Lung (tissue), 17 donors: ENCODE measurements at places on chromosomes 1 and 21. TPM values are rescaled to one million over a fixed set of nuclear protein-coding genes. Genes with fewer than 3 reads are reported as not detected.

Gene NTMT2
- not detected for total RNA-seq

Gene AGT
- total RNA-seq = 1.7 TPM

Gene GJC2
- 1.8 TPM for total RNA-seq

Gene ABCA4
- 1.00 TPM for total RNA-seq

Gene PROX1
- total RNA-seq = 7.6 TPM

Gene RNPEP
- 40.7 TPM for total RNA-seq

Gene SLC9C2
- total RNA-seq = 0.98 TPM

Gene PADI2
- total RNA-seq = 4.6 TPM

Gene LMX1A
- not detected for total RNA-seq

Gene PRRX1
- total RNA-seq = 13.8 TPM

Gene IGSF9
- total RNA-seq = 4.9 TPM

Gene ADAMTS5
- total RNA-seq = 22.2 TPM

DNA sequence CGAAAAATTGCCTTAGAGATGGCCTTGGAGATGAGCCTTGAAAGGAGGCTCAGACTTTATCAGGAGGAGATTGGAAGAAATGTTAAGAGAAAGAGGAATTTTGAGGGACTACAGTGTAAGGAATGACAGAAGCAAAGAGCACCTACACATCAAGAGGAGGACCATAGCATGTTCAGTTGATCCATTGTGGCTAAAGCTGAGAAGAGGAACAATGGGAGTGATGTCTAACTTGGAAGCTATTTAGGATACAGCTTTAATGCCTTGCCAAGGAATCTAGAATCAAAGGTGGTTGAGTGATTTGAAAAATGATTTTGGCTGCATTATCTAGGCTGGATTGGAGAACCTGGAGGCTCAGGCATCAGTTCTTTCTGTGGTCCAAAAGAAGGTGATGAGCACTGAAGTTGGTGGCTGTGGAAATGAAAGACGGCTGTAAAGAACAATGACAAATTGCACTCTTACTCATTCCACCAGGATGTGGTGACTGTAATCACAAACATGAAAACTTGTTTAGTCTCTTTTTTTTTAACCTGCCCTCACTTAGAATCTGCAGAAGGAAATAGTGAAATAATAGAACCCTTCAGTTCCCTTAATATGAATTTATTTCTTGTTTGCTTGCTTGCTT, 11.3 kb downstream of the FAM20B start:
- H3K27me3 ChIP-seq = no peaks in the 10 kb centered on the region
- DNase-seq = no peak
- no peak overlapping the region for H3K4me3 ChIP-seq
- H3K27ac ChIP-seq = no peak overlapping the region

GRCh38 chr1:167194182-167194581, 26.5 kb upstream of the POU2F1 start:
- no peak for DNase-seq
- no peak overlapping the region for H3K27ac ChIP-seq
- H3K4me1 ChIP-seq = no peaks in the 10 kb centered on the region
- H3K36me3 ChIP-seq = no peaks in the 10 kb centered on the region
- no peak overlapping the region for H3K4me3 ChIP-seq

GRCh38 chr1:216531263-216532239, 108.3 kb upstream of the USH2A start:
- no peaks in the 10 kb centered on the region for H3K27me3 ChIP-seq
- peaks cover 3% of the 10 kb centered on the region for H3K4me1 ChIP-seq
- peak; percentile 57 for DNase-seq
- H3K36me3 ChIP-seq = no peaks in the 10 kb centered on the region
- H3K4me3 ChIP-seq = peak overlapping the region; percentile 28
- no peak overlapping the region for H3K27ac ChIP-seq

DNA sequence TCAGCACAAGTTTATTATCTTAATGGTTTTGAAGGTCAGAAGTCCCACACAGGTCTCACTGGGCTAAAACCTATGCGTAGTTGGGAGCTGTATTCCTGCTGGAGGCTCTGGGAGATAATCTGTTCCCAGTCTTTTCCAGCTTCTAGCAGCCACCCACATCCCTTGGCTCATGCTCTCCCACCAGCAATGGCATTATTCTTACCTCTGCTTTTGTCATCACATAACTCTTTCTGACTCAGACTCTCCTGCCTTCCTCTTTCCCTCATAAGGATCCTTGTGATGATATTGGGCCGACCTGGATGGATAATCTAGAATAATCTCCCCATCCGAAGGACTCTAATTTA, 122.2 kb upstream of the PRDX6 start:
- H3K27me3 ChIP-seq = no peaks in the 10 kb centered on the region
- DNase-seq = no peak
- H3K4me1 ChIP-seq = no peaks in the 10 kb centered on the region
- H3K36me3 ChIP-seq = no peaks in the 10 kb centered on the region
- no peak overlapping the region for H3K27ac ChIP-seq

DNA sequence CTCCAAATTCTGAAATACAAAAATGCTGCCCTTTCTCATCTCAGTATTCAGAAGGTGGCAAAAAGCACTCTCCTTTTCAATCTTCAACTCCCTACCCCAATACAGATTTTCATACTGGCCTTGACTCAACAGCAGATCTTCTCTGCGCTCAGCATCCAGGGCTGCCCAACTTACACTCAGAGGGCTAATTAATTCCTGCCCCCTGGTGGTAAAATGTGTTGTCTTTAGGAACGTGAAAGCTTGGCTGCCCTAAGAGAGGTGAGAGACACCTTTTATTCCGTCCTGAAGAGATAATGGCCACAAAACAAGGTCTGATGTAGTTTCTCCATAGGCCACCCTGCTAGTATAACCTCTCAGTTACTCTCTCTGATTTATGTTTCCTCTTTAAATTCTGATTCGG, 25.0 kb downstream of the KRTAP24-1 start:
- no peaks in the 10 kb centered on the region for H3K4me1 ChIP-seq
- H3K4me3 ChIP-seq = no peak overlapping the region
- H3K36me3 ChIP-seq = no peaks in the 10 kb centered on the region
- DNase-seq = no peak

- no peaks in the 10 kb centered on the region for H3K27me3 ChIP-seq
- no peak overlapping the region for H3K27ac ChIP-seq
- H3K4me1 ChIP-seq = peaks cover 10% of the 10 kb centered on the region
- DNase-seq = no peak
- no peaks in the 10 kb centered on the region for H3K36me3 ChIP-seq
- H3K4me3 ChIP-seq = no peak overlapping the region
Observed at GRCh38 chr1:233019083-233019482, 68.7 kb downstream of the NTPCR start.

- no peaks in the 10 kb centered on the region for H3K27me3 ChIP-seq
- no peak overlapping the region for H3K4me3 ChIP-seq
- H3K27ac ChIP-seq = no peak overlapping the region
- no peak for DNase-seq
- no peaks in the 10 kb centered on the region for H3K4me1 ChIP-seq
Observed at GRCh38 chr1:51784997-51785421, 93.5 kb downstream of the NRDC start.

DNA sequence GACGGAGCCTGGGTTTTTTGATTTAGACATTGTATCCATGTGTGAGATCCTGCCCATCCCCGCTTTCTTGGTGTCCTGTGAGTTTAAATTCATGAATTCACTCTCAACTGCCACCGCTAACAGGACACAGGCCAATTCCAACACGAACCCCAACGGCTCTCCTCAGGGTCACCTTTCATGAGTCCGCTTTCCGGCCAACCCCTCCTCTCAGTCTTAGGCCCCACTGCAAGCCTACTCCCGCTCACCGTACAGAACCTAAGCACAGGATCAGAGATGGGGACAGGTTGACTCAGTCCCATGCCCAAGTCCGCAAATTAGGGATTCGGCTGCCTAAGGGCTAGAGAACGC, 238 bp upstream of the SCP2 start:
- peak overlapping the region; percentile 52 for H3K4me3 ChIP-seq
- peak overlapping the region; percentile 78 for H3K27ac ChIP-seq
- no peaks in the 10 kb centered on the region for H3K36me3 ChIP-seq
- DNase-seq = no peak

GRCh38 chr1:166166698-166167571, at the start of gene FAM78B:
Gene FAM78B (minus strand): TSS chr1:166167001. CDS start chr1:166166248, 753 bp downstream.
- H3K4me3 ChIP-seq = peak within 1 kb of the TSS; percentile 75
- DNase-seq = peak; percentile 72
- peaks cover 5% of the 10 kb centered on the region for H3K4me1 ChIP-seq
- peaks cover 27% of the 10 kb centered on the region for H3K27me3 ChIP-seq

GRCh38 chr1:214500340-214501055, 50.9 kb downstream of the PTPN14 start:
- no peak overlapping the region for H3K4me3 ChIP-seq
- no peak for DNase-seq
- no peak overlapping the region for H3K27ac ChIP-seq
- H3K27me3 ChIP-seq = no peaks in the 10 kb centered on the region

DNA sequence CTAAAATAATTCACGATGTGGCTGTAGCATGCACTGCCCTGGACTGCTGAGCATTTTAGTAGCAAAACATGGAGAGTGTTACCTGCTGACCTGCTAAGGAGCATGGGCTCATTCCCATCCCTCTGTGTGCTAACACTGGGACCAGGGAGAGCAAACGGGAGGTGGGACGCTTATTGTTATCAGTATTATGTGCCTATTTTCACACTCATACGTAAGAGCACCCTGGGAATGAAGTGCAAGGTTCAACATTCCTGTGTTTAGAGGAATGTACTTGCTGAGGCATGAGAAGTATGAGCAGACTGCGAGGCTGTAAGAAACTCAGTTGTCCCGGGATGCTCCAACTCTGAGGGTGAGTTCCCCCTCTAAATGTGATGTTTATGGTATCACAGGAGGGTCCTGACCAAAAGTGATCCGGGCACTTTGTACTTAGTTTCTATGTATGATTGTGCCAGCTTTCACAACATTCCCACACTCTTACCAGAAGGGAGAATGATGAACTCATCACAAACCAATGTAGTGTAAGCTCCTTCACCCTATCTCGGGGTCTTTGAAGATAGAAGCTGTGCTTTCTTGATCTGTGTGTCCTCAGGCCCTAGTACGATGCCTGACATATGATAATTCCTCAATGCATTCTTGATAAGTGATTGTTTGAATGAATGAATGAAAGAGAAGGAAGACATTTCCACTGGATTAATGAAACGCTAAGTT, 164.8 kb downstream of the KCNJ6 start:
- no peaks in the 10 kb centered on the region for H3K27me3 ChIP-seq
- no peak overlapping the region for H3K4me3 ChIP-seq
- H3K4me1 ChIP-seq = peaks cover 8% of the 10 kb centered on the region
- no peak overlapping the region for H3K27ac ChIP-seq
- no peak for DNase-seq
- H3K36me3 ChIP-seq = no peaks in the 10 kb centered on the region

DNA sequence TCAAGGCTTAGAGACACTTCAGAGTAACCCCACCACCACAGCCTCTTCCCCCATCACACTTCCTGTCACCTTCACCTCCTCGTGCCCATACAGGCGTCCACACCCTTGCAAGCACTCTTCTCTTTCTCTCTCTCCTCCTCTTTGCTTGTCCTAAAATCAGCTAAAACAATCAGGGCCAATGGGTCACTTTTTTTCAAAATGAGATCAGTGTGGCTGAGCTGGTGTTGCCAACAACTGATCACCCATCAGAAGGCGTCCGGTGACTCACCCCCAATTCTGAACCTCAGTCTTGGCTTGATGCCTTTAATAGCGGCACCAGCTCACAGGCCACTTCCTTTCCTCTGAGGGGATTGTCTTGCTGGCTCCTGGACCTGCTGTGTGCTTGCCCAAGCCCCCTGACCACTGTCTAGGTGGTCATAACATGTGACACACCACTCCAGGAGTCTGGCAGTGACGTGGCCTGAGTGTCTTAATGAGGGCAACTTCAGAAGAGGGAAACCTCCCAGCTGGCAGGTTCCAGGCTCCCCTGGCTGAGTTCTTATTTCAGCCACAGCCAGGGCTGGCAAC, 1.6 kb downstream of the DRAXIN start:
- H3K36me3 ChIP-seq = no peaks in the 10 kb centered on the region
- H3K4me3 ChIP-seq = no peak overlapping the region
- peaks cover 8% of the 10 kb centered on the region for H3K27me3 ChIP-seq
- peaks cover 6% of the 10 kb centered on the region for H3K4me1 ChIP-seq
- no peak overlapping the region for H3K27ac ChIP-seq

DNA sequence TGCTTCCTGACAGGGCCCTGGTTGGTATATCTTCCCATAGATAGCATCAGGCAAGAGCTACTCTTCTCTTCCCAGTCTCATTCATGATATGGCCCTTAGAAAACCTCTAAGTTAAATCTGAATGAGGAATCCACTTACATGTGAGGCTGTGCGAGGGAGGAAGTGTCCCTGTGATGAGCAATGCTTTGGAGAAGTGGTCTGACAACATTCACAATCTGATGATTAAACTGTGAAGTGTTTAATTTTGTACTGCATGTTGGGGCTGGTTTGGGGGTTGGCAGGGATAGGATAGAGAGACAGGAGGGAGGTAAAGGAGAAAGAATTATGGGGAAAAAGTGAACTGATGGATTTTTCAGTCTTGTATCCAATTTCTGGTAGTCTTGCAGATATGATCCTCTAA, 421.2 kb upstream of the DAB1 start:
- DNase-seq = no peak
- no peak overlapping the region for H3K4me3 ChIP-seq
- H3K4me1 ChIP-seq = peaks cover 7% of the 10 kb centered on the region
- no peaks in the 10 kb centered on the region for H3K36me3 ChIP-seq
- H3K27me3 ChIP-seq = no peaks in the 10 kb centered on the region

DNA sequence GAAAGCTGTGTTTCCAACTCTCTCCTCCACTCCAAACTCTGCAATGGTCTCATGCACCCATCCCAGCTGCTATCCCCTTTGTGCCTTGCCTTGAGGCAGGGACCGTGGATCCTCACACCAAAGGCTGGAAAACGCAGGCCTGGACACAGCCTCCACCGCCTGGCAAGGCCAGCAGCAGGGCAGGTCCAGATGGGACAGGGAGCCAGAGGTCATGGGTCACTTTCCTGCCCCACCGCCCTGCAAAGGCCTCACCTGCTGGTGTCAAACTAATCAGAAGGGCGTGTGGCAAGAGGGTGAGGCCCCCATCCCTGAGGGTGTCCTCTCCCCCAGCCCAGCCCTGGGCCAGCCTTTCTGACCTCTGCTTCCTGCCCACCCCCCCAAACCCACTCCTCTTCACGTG, 106.3 kb downstream of the PAX7 start:
- no peaks in the 10 kb centered on the region for H3K36me3 ChIP-seq
- H3K27ac ChIP-seq = no peak overlapping the region
- no peaks in the 10 kb centered on the region for H3K4me1 ChIP-seq
- DNase-seq = no peak
